Endothelial cell of umbilical vein (primary cell): ENCODE measurements at places on chromosomes 6 and 20.

DNA sequence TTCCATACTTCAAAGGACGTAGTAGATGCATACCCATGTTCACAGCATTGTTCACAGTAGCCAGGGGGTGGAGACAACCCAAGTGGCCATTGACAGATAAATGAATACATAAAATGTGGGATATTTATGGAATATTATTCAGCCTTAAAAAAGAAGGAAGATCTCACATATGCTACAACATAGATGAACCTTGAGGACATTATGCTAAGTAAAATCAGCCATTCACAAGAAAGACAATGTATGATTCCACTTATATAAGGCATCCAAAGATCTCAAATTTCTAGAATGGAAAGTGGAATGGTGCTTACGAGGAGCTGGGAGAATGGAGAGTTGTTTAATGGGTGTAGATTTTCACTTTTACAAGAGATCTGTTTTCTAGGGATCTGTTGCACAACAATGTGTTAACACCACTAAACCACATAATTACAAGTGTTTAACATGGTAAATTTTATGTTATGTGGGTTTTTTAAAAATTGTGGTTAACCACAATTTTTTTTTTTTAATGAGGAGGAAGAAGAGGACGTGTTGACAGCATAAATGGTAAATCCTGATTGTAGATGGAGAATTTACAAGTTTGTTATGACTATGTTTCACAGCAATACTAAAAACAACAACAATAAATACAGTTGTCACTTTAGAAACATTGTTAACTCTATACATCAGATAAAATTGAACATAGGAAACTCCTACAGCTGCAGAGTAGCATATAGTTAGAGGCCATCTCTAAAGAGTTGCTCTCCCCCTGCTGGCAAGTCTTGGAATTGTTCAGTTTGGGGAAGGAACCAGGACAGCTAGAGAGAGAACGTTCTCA is 41.6 kb downstream of the CCN2 start:
- H3K4me1 ChIP-seq: no peaks in the 10 kb centered on the region
- no peak overlapping the region for H3K4me3 ChIP-seq
- H3K27me3 ChIP-seq: peaks cover 7% of the 10 kb centered on the region
- DNase-seq: peak; percentile 74
- no peaks in the 10 kb centered on the region for H3K36me3 ChIP-seq
- no peak overlapping the region for H3K27ac ChIP-seq

DNA sequence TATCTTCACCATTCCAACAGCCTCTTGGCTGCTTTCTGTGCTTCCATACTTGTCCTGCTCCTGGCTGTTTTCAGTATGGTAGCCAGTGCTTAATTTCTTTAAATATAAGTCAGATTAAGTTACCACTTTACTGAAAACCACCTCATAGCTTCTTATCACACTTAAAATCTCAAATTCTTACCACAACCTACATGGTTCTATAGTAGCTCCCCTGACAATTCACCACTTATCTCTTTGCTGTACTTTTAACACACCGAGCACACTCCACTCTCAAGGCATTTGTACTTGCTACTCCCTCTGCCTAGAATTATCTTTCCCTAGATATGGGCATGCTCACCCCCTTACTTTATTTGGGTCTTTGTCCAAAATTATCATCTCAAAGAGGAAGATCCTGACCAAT is 369.0 kb downstream of the TENT5A start:
- H3K4me3 ChIP-seq: no peak overlapping the region
- no peak for DNase-seq
- no peaks in the 10 kb centered on the region for H3K4me1 ChIP-seq
- no peaks in the 10 kb centered on the region for H3K36me3 ChIP-seq
- H3K27ac ChIP-seq: no peak overlapping the region

GRCh38 chr6:52537001-52537753 is 39.7 kb downstream of the TRAM2 start:
- peak overlapping the region; percentile 74 for H3K27ac ChIP-seq
- no peak overlapping the region for H3K4me3 ChIP-seq
- peaks cover 83% of the 10 kb centered on the region for H3K4me1 ChIP-seq
- DNase-seq: peak; percentile 78
- H3K27me3 ChIP-seq: no peaks in the 10 kb centered on the region

DNA sequence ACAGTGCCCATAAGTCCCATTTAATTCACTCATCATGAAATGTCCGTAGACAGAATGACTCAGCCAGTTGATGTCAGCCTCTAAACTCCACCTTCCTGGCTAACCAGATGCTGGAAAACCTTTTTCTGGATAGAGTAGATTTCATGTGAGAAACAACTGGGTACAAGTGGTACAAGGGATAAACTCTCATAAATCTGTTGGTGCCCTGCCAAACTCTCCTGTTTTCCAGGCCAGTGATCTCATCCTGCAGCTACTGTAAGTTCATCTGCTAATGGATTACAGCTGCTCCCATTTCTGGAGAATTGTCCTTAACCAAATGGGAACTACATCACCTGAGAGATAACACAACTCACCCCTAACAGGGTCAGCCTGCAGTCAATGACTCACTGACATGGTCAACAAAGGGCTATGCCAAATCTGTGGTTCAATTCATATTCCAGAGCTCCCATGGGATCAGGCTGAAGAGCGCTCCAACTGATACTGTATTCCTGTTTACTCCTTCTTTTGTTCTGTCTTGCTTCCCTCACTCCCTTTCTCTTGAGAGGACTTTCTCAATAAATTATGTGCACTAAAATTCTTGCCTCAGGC is 210.1 kb upstream of the HDDC2 start:
- no peak overlapping the region for H3K27ac ChIP-seq
- peak; percentile 16 for DNase-seq
- no peaks in the 10 kb centered on the region for H3K4me1 ChIP-seq
- H3K36me3 ChIP-seq: no peaks in the 10 kb centered on the region
- no peak overlapping the region for H3K4me3 ChIP-seq
- peaks cover 4% of the 10 kb centered on the region for H3K27me3 ChIP-seq

DNA sequence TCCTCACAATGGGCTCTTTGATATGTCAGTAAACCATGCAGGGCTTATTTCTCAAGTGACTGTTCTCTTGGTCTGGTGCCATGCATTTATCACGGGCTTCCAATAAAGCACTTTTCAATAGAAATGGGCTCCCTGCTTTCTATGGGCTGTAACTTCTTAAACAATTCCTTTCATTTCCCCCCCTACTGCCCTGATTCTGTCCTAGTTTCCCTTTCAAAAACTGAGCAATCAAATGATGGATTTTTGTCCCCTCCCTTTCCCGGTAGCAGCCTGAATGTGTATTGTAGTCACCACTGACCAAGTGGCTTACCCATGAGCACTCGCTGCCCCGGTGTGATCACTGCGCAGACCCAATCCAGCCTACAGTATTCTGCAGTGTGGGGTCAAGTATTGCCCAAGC is 13.9 kb downstream of the RPS10 start:
- peaks cover 6% of the 10 kb centered on the region for H3K36me3 ChIP-seq
- no peak overlapping the region for H3K4me3 ChIP-seq
- no peaks in the 10 kb centered on the region for H3K27me3 ChIP-seq
- DNase-seq: no peak

GRCh38 chr6:10511477-10511876 is 9.7 kb upstream of the GCNT2 start:
- H3K4me3 ChIP-seq: no peak overlapping the region
- no peaks in the 10 kb centered on the region for H3K27me3 ChIP-seq

GRCh38 chr6:140344142-140344913 is 969.9 kb upstream of the CITED2 start:
- peak; percentile 70 for DNase-seq
- H3K4me3 ChIP-seq: no peak overlapping the region
- no peaks in the 10 kb centered on the region for H3K36me3 ChIP-seq
- H3K27me3 ChIP-seq: no peaks in the 10 kb centered on the region
- H3K4me1 ChIP-seq: peaks cover 40% of the 10 kb centered on the region

GRCh38 chr6:53258076-53258773 is 90.5 kb downstream of the ELOVL5 start:
- H3K27ac ChIP-seq: no peak overlapping the region
- H3K4me3 ChIP-seq: no peak overlapping the region
- H3K36me3 ChIP-seq: peaks cover 17% of the 10 kb centered on the region
- DNase-seq: no peak

- no peak overlapping the region for H3K27ac ChIP-seq
- H3K36me3 ChIP-seq: peaks cover 2% of the 10 kb centered on the region
- no peak for DNase-seq
- H3K27me3 ChIP-seq: no peaks in the 10 kb centered on the region
- no peak overlapping the region for H3K4me3 ChIP-seq
Measured at GRCh38 chr6:169664227-169664626, 37.6 kb downstream of the WDR27 start.

GRCh38 chr6:31467151-31467550 is 30.8 kb upstream of the MICB start:
- H3K36me3 ChIP-seq: no peaks in the 10 kb centered on the region
- H3K27ac ChIP-seq: no peak overlapping the region
- H3K27me3 ChIP-seq: peaks cover 7% of the 10 kb centered on the region
- no peak for DNase-seq
- H3K4me1 ChIP-seq: no peaks in the 10 kb centered on the region

DNA sequence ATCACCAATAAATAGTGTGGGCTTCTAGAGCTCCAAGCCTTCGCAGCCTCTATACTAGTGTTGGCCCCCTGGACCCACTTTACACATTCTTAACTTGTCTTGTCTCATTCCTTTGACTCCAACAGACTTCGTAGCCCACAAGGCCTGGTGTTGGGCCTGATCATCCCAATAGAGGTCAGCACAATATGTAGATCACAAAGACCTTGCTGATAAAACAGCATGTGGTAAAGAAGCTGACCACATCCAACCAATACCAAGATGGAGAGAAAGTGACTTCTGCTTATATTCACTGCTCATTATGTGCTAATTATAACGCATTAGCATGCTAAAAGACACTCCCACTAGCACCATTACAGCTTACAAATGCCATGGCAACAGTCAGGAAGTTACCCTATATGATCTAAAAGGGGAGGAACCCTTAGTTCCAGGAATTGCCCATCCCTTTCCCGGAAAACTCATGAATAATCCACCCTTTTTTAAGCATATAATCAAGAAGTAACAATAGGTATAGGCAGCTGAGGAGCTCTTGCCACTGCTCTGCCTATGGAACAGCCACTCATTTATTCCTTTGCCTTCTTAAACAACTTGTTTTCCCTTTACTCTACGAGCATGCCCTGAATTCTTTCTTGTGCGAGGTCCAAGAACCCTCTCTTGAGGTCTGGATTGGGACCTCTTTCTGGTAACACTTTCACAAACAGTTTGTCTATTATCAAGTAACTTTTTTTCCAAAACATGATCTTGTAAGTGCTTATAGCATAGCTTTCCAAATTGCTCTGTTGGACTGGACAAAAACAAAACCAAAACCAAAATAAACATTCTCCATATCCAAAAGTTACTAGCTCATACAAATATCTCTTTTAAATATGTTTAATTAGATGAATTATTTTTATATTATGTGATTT is 54.6 kb upstream of the ECHDC1 start:
- no peaks in the 10 kb centered on the region for H3K36me3 ChIP-seq
- H3K4me1 ChIP-seq: no peaks in the 10 kb centered on the region
- no peaks in the 10 kb centered on the region for H3K27me3 ChIP-seq
- DNase-seq: no peak
- H3K4me3 ChIP-seq: no peak overlapping the region

- no peak overlapping the region for H3K27ac ChIP-seq
- H3K4me3 ChIP-seq: no peak overlapping the region
- no peaks in the 10 kb centered on the region for H3K4me1 ChIP-seq
- H3K27me3 ChIP-seq: no peaks in the 10 kb centered on the region
- H3K36me3 ChIP-seq: no peaks in the 10 kb centered on the region
- no peak for DNase-seq
Measured at GRCh38 chr6:101747160-101747559, 353.7 kb downstream of the GRIK2 start.

DNA sequence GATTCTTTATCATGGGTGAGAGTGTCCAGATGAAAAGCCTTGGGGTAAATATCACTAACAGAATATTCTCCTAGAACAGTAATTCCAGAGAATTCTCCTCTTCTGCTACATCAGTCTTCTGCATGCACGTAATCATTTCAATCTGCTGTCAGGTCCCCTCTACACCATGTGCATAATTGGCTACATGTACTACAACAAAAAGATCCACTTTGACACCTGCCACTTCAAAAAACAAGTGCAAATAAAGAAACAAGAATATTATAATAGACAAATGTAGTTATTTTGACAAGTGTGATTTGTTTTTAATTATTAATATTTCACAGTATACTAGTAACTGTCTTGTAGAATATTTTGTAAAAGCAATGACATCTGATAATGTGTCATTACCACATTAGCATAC is 154.2 kb downstream of the SAMD5 start:
- no peaks in the 10 kb centered on the region for H3K36me3 ChIP-seq
- H3K27me3 ChIP-seq: no peaks in the 10 kb centered on the region
- H3K27ac ChIP-seq: no peak overlapping the region
- no peaks in the 10 kb centered on the region for H3K4me1 ChIP-seq
- H3K4me3 ChIP-seq: no peak overlapping the region

DNA sequence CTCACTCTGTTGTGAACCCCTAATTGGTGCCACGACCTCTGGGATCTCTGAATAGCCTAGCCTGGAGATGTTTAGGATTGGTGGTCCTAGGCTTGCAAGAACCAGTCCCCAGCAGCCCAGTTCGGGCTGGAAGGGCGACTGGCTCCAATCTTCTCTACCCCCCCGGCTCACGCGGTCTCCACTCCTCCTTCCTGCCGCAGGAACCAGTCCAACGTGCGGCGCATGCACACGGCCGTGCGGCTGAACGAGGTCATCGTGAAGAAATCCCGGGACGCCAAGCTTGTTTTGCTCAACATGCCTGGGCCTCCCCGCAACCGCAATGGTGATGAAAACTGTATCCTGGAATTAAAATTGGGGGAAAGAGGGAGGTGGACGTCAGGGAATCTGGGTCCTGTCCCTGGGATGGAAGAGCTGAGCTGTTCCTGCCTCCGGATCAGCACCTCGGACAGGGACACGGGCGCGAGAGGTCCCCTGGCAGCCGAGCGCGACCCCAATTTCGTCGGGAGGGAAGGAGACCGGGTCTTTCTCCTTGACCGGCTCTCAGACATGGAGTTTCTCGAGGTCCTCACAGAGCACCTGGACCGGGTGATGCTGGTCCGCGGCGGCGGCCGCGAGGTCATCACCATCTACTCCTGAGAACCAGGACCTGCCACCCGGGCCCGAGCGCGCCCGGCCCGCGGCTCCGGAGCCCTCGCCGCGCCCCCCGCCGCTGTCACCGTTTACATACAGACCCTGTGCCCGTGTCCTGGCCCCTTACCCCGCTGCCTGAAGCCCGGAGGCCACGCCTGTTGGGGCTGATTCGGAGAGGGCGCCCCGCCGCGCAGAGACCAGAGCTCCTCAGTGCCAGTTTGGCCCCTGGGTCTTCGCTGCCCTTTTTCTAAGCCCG is 28.2 kb downstream of the SLC12A5 start:
- H3K4me3 ChIP-seq: no peak overlapping the region
- peaks cover 27% of the 10 kb centered on the region for H3K4me1 ChIP-seq
- H3K27me3 ChIP-seq: peaks cover 2% of the 10 kb centered on the region
- peaks cover 2% of the 10 kb centered on the region for H3K36me3 ChIP-seq

- DNase-seq: no peak
- H3K36me3 ChIP-seq: no peaks in the 10 kb centered on the region
- no peaks in the 10 kb centered on the region for H3K4me1 ChIP-seq
- no peak overlapping the region for H3K27ac ChIP-seq
- peaks cover 3% of the 10 kb centered on the region for H3K27me3 ChIP-seq
Measured at GRCh38 chr6:11785774-11786579, 7.4 kb upstream of the ADTRP start.
